Ovary (tissue), 10 donors: ENCODE measurements at places on chromosomes 1 and 21. TPM values are rescaled to one million over a fixed set of nuclear protein-coding genes. Genes with fewer than 3 reads are reported as not detected.
A peak's percentile ranks its signal among the peaks of the same experiment; 100 is the strongest.

GRCh38 chr21:45631540-45631939 is 12.0 kb upstream of the PCBP3 start:
- no peak for DNase-seq

Gene CHAF1B
- total RNA-seq, result 1.7 TPM

- peak; percentile 55 for DNase-seq
Observed at GRCh38 chr1:38029685-38030511, 16.7 kb downstream of the POU3F1 start.

Gene TAF1A
- 6.7 TPM for total RNA-seq

DNA sequence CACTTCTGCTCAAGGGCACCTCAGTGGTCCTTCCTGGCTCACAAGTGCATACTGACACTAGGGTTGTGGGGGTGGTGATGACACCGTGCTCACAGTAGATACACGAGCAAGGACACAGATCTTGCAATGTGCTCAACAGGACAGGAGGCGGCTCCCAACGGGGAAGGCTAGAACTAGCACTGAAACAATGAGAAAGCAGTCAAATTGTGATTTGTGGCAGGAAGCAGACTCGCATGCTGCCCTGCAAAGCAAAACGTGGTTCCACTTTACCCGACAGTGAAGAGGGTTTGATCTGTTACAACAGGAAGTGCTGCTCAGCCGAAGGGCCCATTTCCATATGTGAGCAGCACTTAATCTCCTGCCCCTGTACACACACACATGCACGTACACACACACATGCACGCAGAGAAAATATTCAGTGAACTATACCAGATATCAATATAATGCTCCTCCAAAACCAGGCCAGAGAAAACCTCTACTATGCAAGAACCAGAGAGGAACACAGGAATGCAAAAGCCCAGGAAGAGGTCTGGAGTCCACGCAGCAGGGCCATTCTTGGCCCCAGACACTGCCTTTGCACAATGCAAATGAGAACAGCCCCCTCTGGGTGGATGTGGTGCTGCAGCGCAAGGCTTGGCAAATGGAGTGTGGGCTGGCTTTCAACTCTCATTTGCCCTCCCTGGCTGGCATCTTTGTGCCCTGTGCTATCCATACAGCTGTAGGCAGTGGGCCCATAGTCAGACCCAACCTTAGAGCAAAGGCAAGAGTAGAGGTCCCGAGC is 47.1 kb downstream of the KANK4 start:
- DNase-seq, result no peak

- DNase-seq, result no peak
Observed at GRCh38 chr1:175757381-175758015, 14.1 kb upstream of the TNR start.

DNA sequence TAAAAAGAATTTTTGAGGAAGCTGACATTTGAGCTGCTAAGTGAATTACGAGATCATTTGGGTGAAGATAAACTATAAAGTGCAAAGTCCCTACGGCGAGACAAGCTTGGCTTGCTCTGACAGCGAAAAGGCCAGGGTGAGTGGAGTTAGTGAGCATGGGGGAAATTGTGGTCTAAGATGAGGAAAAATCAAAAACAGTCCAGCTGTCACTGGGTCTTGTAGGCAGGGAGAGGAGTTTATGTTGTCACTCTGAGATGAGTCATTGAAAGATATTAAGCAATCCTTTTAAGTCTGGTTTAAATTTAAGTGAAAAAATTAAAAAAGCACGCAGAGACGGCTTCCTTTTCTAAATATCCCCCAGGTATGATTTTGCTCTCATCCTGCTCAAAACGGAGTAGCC is 601.9 kb downstream of the MRPL39 start:
- DNase-seq, result no peak

GRCh38 chr1:72011721-72012120 is 270.6 kb downstream of the NEGR1 start:
- DNase-seq, result no peak

- no peak for DNase-seq
Observed at GRCh38 chr1:29700491-29700890, 464.2 kb downstream of the PTPRU start.

Gene FMO4
- total RNA-seq, result 4.4 TPM

Gene CD84
- total RNA-seq, result 1.5 TPM

DNA sequence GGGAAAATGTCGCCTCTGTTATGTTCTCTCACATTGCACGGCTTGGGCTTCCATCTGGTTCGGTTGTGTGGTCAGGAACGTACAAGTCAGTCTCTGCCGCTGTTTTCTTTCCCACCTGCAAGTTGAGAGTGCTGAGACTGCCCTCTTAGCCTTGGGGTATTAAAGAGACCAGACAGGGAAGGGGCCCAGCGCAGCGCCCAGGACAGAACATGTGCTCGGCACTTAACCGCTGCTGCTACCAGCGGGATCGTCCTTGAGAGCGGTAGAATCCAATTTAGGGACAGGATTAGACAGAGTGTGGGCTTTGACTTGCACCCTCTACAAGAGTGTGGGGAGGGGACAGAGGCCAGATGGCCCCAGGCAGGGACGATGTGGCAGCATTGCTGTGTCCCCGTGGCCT is 17.7 kb upstream of the AGPAT3 start:
- DNase-seq, result no peak

Gene RUNX1
- 17.8 TPM for total RNA-seq

- no peak for DNase-seq
Observed at GRCh38 chr1:150931773-150932172, 5.6 kb downstream of the SETDB1 start.
